ENCODE measurements at places on chromosomes 7 and 10. TPM values are rescaled to one million over a fixed set of nuclear protein-coding genes. Genes with fewer than 3 reads are reported as not detected.

Gene PTF1A
- not detected for total RNA-seq

Gene OSBPL3
- 3.6 TPM for total RNA-seq

Gene CRYGN
- not detected for total RNA-seq

Gene GPR85
- total RNA-seq = not detected

Gene AGAP9
- 2.0 TPM for total RNA-seq

Gene STEAP1B
- total RNA-seq = 41.8 TPM

Gene ITIH5
- total RNA-seq = 3.0 TPM

Gene SFRP5
- not detected for total RNA-seq

Gene GALNT17
- total RNA-seq = not detected

Gene PBLD
- total RNA-seq = 2.3 TPM

Gene AQP1
- total RNA-seq = not detected

Gene C10orf62
- total RNA-seq = not detected

Gene BHLHA15
- not detected for total RNA-seq

Gene AKR1C4
- not detected for total RNA-seq

Gene TRA2A
- total RNA-seq = 10.3 TPM

Gene STEAP2
- total RNA-seq = 0.80 TPM

Gene TDRD1
- total RNA-seq = not detected

Gene FAM53B
- 21.4 TPM for total RNA-seq

Gene UBE2D4
- total RNA-seq = 7.0 TPM

Gene TAF3
- total RNA-seq = 1.3 TPM

All from G401 (cell line).